ENCODE measurements at places on chromosomes 4 and X.
A peak's percentile ranks its signal among the peaks of the same experiment; 100 is the strongest.

DNA sequence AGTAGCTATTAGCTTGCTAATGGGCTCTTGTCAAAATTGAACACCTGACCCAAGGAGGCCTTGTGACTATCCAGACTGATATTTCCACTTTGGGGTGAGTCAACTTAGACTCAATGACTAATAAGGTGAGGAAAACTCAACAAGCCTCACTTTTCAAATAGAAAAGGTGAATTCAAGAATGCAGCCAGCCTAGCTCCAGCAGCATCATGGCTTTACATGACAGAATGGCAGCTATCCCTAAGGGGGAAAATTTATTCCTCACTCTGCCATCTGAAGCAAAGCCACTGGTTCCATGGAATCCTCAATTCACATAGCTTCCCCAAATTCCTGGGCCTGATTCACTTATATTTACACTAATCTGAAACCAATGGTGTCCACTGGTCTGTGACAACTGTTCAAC, 29.1 kb upstream of the RAB9B start:
- DNase-seq: no peak

GRCh38 chr4:164937576-164938270, 39.7 kb downstream of the TRIM61 start:
- DNase-seq: peak; percentile 22

- no peak for DNase-seq
Observed at GRCh38 chrX:68365341-68365740, 68.0 kb downstream of the OPHN1 start.

GRCh38 chr4:119104644-119105273, 30.9 kb upstream of the MYOZ2 start:
- DNase-seq: no peak

GRCh38 chrX:54708404-54708803, 89.7 kb downstream of the ITIH6 start:
- DNase-seq: no peak

GRCh38 chr4:103091601-103092223, 7.9 kb downstream of the BDH2 start:
- DNase-seq: peak; percentile 50

DNA sequence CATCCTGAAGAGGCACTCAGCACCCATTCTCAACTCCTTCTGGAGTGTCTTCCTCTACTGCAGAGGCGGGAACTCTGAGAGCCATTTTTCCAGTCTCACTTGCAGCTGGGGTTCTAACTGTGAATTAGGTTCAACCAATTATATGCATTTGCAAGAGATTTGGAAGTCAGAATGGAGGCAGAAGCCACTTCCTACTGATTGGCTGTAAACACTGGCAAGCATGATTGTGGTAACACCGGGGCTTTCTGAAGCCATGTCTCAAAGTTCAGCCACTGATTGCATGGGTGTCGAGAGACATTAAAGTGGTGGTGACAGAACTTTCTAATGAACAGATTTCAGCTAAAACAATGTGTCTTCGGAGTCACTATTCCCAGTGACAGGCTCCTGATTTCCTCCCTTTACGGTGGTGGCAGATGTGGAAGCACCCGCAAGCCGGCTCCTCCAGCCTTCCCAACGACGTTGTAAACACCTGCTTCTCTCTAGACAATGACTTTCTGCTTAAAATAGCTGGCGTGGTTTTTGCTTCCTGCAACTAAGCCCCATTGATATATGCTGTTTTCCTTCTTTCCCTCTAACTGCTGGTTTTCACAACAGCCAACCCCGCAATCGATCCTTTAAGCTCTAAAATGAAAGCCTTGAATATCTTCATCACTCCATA, 92.0 kb downstream of the IRF2 start:
- no peak for DNase-seq

DNA sequence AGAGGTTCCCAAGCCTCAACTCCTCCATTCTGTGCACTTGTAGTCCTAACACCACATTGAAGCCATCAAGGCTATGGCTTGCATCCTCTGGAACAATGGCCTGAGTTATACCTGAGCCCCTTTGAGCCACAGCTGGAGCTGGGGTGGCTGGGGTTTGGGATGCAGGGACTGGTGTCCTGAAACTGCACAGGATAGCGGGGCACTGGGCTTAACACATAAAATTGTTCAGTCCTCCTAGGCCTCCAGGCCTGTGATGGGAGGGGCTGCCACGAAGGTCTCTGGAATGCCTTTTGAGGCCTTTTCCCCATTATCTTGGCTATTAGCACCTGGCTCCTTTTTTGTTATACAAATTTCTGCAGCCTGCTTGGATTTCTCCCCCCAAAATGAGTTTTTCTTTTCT, 35.5 kb downstream of the CFAP299 start:
- no peak for DNase-seq

DNA sequence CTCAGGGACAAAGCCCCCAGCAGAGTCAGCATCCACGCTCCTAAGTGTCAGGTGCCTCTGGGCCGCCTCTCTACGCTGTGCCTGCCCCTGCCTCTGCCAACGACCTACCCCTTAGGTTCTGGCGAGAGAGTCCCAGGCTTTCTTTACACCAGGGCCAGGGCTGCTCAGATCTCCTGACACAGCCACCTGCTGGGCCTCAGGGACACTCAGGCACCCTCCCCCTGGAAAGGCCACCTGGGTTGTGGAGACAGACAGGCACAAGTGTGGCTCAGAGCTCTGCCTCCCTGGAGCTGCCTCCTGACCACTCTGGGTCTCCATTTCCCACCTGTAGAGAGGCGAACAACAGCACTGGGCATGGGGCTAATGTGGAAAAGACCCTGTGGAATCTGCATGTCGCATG, 90.0 kb upstream of the ADRA2C start:
- DNase-seq: no peak

GRCh38 chr4:137627739-137628460, 95.6 kb upstream of the PCDH18 start:
- DNase-seq: no peak

DNA sequence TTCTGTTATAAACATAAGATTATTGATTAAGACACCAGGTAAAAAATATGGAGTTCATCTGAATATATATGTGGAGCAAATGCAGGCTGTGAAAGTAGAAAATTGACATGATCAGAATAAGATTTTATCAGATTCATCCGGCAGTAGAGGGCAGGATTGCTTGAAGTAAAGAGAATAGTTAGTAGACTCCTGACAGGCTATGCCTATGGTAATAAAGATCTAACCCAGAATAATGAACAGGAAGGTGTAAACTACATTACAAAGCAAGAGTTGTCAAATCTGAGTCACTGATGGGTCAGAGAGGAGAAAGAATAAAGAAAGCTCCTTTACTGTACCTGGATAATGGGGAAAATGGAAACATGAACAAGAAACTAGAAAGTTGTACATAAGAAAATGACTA, 20.8 kb upstream of the TMEM184C start:
- no peak for DNase-seq

DNA sequence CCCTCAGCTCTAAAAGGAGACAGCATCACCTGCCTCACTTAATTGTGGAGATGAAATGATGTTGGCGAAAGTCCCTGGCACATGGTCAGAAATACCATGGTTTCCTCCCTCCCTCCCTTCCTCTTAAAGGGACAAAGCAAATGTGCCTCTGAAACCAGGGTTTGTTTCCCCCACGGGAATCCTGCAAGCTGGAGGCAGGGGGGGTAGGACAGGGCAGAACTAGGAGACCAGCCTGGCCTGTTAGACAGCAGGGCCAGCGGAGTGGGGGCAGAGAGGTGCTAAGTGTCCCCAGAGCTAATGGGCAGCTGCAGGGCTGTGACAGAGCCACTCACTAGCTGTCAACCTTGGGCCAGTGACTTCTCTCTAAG, 5.7 kb downstream of the RTL5 start:
- no peak for DNase-seq

- DNase-seq: peak; percentile 65
Observed at GRCh38 chrX:31423609-31424189, 351.9 kb upstream of the FTHL17 start.

GRCh38 chr4:41752081-41752836, 3.7 kb upstream of the PHOX2B start:
- no peak for DNase-seq

DNA sequence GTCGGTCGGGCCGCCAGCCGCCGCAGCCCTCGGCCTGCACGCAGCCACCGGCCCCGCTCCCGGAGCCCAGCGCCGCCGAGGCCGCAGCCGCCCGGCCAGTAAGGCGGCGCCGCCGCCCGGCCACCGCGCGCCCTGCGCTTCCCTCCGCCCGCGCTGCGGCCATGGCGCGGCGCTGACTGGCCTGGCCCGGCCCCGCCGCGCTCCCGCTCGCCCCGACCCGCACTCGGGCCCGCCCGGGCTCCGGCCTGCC, 213 bp downstream of the NFKB1 start:
- no peak for DNase-seq

DNA sequence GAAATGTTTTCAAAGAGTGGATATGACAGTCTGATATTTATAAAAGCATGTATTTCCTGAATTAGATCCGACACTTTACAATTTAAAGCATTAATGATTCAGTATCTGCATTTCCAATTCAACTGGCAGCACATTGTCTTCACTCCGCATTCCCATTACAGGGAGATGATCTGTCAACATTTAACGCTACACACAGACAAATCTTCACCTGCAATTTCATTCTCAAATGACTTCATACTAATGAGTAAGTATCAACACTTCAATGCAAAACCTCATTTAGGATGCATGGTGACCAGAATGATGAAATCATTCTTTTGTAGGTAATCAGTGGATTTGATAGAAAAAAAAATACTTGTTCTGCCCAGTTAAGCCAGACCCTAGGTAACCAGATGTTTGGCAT, 749.6 kb downstream of the CENPC start:
- DNase-seq: no peak

DNA sequence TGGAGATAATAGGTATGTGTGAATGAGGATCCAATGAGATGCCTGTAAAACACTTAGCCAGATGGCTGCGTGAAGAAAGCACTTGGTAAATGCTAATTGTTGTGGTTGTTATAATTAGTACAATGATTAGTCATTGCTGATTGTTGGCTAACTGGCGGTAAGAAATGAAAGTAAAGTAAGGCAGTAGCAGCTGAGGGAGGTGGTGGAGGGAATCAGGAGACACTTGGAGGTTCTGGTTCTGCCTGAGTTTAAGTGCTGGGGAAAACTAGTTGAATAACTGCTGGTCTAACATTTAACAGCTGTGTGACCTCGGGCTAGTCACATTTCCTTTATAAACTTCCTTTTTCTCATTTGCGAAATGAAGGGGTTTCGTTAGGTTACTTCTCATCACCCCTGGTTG, 30.9 kb downstream of the CD38 start:
- DNase-seq: no peak

DNA sequence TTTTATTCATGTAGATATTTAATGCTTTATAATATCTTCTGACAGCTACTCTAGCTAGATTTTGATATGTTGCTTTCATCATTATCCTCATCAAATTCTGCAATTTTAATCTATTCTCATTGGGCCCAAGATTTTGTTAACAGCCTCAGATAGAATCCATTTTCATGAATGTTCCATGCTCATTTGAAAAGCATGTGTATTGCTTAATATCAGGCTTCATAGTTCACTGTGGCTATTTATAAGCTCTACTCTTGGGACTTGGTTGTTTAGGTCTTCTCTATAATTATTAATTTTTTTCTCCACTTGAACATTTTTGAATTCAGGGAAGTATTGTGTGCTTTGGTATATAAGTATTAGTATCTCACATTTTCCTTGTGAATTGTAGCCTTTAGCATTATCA, 41.8 kb downstream of the RAB40A start:
- no peak for DNase-seq

- DNase-seq: no peak
Observed at GRCh38 chr4:166734797-166735196, 499.5 kb downstream of the SPOCK3 start.

- no peak for DNase-seq
Observed at GRCh38 chrX:39472161-39472560, 625.6 kb downstream of the BCOR start.

DNA sequence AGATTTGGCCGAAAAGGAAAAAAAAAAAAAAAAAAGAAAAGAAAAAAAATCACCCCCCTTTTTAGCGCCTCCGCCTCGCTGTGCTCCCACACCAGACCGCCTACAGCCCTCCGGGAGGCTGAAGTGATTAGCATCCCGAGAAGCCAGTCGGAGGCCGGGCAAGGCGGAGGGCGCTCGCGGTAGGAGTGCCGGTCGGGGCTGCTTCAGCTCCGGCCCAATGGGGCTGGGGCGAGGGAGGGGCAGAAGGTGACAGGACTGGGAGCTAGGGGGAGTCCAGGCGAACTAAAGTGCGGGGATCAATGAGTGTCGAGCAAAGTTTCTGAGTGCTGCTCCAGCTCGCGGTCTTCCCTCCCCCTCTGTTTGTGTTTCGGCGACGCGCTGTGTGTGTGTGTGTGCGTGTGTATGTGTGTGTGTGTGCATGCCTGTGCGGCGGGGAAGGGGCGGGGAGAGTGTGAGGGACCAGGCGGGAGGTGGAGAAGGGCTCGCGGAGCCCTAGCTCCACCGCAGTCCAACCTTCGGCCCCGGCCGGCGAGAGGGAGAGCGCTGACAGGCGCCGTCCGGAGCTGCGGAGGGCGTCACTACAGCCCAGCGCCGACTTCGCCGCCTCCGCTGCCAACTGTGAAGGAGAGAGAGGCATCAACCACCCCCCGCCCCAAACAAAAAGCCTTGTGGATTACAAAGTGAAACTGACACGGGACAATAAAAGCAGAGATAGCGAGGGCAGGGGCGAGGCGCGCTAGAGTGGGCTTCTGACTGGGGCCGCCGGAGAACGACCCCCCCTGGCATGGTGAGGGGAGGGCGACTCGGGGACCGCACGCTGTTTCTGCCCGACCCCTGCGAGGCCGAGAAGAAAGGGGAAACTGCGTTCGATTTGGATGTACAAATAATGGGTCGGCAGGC, at the start of gene FAT4:
Gene FAT4 (plus strand): TSS at position 280 of the 900 bp plus-strand sequence. CDS start 1,457 bp downstream, outside the sequence.
- DNase-seq: peak; percentile 97

GRCh38 chr4:69831646-69832325, 28.2 kb downstream of the SULT1E1 start:
- DNase-seq: no peak

GRCh38 chr4:36313301-36313700, 31.9 kb downstream of the DTHD1 start:
- DNase-seq: no peak

- no peak for DNase-seq
Observed at GRCh38 chr4:98786866-98787265, 128.5 kb upstream of the TSPAN5 start.

DNA sequence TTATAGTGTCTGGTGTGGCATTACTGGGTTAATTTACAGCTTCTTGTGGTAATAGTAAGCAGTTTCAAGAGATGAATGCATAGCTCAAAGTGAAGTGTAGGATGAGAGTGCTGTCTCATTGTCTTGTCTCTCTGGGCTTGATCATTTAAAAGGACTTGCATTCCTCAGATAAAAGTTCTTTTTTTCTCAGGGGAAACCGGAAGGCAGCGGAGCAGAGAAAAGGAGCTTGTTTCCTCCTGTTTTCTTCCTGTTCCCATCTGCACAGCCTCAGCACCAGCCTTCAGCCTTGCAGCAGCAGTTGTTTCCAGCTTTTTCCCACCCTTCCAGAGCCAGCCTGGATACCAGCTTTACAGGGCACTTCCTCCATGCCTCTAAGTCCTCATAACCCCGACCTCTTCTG, 61.4 kb upstream of the LGI2 start:
- no peak for DNase-seq

- no peak for DNase-seq
Observed at GRCh38 chrX:155235891-155236290, 19.6 kb downstream of the VBP1 start.

GRCh38 chrX:103197721-103198306, 17.1 kb upstream of the BEX4 start:
- no peak for DNase-seq
